NCI-H1105 (cell line): ENCODE measurements at places on chromosomes 7 and 10.

DNA sequence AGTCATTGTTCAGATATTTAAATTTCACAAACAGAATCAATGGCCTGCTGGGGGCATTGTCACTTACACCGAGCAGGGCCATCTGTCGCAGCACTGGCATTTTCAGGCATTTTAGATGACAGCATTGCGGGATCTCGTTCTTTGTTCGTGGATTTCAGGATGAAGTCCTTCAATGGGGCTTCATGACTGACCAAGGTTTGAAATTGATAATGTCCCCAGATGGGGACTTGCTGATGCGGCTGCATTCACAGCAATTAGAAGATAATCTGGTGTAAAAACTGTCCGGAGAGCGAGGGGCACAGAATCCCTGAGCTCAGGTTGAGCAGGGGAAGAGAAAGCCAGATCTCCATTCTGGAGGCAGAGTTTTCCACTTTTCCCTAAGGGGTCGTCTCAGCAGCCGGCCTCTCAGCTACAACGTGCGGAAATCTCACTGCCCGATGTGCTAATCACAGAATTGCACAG lies 1.9 kb upstream of the C7orf33 start:
- DNase-seq = no peak

- DNase-seq = no peak
Measured at GRCh38 chr7:149317986-149318672, 56.1 kb downstream of the ZNF783 start.

- no peak for DNase-seq
Measured at GRCh38 chr10:129788215-129788614, 175.9 kb downstream of the EBF3 start.

DNA sequence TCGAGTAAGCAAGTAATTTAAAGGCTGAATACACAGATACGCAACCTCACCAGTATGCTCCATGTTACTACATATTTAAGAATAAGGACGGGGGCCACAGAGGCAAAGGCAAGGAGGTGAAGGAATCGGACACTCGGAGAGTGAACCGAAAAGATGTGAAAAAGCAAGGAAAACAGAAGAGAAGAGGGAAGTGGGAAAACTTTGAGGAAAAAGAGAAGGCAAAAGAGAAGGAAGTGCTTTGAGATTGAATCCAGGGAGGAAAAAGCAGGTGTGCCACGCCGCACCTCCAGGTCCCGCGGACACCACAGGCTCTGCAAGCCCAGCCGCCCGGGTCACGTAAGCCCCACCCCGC lies 367 bp upstream of the AVL9 start:
- no peak for DNase-seq

DNA sequence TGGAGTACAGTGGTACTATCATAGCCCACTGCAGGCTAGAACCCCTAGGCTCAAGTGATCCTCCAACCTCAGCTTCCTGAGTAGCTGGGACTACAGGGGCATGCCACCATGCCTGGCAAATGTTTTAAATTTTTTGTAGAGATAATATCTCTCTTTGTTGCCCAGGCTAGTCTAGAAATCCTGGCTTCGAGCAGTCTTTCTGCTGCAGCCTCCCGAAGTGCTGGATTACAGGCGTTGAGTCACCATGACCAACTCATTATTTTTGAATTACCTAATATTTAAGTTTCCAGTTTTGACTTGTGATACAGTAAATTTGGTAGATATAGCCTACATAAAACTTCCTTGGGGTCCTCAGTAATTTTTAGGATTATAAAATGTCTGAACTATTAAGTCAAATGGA lies 74.1 kb downstream of the RUNDC3B start:
- DNase-seq = no peak

GRCh38 chr7:41809529-41809939 lies 106.6 kb upstream of the INHBA start:
- no peak for DNase-seq

DNA sequence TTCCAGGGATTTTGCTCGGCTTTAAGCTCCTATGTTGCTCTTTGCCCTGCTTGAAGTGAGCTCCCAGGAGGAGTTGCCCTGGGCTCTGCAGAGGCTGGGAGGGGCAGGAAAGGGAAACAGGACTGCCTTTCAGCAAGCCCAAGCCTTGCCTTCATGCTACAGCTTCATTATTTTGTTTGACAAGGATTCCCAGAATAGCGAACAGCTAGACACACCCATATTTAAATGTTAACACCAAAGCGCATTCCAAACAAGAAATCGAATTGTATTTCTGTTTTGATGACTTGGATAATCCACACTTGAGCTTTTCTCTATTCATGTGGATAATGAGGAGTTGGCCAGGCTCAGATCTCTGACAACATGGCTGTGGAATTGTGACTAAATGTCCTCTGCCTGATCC lies 6.3 kb downstream of the KIAA1217 start:
- DNase-seq = no peak

DNA sequence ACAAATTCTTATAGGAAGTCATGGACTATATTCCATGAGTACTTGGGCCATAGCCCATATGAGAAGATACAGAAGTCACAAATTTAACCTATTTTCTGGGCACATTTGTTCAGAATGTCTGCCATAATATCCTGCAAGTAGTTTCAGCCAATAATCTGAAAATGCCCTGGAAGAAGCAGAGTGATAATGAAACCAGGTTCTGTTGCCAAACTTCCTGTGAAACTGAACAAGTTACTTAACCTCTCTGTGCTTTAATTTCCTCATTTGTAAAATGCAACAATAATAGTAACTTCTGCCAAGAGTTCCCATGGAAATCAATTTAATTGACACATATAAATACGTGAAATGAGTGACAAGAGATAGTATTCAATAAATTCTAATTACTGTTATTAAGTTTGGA lies 88.8 kb downstream of the SEMA3C start:
- no peak for DNase-seq

DNA sequence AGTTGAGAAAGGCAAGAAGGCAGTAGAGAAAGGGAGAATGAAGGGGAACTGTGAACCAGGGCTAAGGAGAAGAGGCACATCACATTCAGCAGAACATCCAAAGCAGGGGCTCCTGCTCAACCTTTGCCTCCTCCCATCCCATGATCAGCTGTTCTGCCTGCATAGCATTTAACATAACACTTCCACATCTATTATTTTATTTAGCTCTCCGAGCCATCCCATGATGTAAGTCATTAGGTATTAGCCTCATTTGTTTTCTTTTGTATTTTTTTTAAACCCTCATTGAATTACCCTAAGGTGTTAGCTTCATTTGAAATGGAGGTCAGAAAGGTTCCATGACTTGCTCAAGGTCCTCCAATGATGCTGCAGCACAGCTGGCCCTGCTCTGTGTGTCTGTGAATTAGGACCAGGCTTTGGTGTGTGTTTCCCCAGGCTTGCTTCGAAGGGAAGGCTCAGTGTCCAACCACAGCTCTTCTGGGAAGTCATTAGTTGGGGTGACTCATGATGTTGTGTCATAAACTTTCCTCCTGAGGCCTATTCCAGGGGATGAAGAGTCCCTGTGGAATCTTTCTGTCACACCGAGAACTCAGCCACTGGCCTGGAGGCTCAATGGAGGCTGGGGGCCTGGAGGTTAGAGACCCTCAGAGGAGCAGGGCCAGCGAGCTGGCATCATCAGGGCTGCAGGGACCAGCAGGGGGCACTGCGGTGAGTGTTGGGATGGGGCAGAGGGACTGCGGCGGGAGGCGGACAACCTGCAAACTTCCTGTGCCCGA lies 16.5 kb downstream of the NPFFR1 start:
- DNase-seq = no peak

GRCh38 chr10:43138757-43139241 lies 554 bp downstream of the CSGALNACT2 start:
- no peak for DNase-seq

- no peak for DNase-seq
Measured at GRCh38 chr10:68462536-68462935, 9.2 kb downstream of the DNA2 start.

DNA sequence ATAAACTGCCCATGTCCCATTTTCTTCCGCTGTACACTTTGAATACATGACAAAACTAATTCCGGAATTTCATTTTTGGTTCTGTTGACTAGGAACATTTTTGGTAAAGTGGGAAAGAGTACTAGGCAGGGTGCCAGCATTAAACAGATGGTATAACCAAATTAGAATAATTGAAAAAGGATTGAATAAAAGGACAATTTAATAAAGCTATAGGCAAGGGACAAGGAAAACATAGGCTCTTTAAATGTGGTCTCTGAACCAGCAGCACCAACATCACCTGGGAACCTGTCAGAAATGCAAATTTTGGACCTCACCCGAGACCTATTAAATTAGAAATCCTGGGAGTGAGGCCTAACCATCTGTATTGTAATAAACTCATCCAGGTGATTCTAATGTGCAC lies 376.9 kb downstream of the LRRTM3 start:
- no peak for DNase-seq

DNA sequence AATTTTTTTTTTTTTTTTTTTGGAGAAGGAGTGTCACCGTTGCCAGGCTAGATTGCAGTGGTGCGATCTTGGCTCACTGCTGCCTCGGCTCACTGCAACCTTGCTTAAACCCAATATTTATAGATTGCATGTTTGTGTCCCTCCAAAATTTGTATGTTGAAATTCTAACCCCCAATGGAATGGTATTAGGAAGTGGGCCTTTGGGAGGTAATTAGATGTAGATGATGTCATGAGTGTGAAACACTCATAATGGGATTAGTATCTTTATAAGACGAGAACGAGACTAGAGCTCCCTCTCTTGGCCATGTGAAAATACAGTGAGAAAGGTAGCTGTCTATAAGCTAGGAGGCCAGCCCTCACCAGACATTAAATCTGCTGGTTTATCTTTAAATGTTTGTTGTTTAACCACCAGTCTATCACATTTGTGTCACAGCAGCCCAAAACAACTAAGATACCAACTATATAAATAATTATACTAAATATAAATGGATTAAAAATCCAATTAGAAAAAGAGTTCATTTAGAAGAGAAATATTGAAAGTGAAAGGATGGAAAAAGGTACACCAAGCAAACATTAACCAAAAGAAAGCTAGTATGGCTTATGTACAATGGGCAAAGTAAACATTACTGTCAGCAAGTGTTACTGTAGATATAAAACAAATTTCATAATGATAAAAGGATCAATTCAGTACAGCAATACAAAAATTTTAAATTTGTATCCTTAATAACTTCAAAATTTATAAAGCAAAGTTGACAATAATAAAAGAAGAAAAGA lies 9.3 kb downstream of the TCAF1 start:
- no peak for DNase-seq

DNA sequence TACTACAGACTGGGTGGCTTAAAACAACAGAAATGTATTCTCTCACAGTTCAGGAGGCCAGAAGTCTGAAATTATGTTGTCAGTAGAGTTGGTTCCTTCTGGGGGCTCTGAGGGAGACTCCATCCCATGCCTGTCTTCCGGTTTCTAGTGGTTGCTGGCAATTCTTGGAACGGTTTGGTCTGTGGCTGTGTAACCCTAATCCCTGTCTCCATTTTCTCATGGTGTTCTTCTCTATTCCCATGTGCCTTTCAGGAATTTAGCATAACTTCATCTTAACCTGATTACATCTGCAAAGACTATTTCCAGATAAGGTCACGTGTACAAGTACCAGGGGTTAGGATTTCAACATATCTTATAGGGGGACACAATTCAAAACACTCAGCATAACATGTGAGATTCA lies 73.2 kb downstream of the FAM241B start:
- DNase-seq = no peak

- no peak for DNase-seq
Measured at GRCh38 chr7:1812509-1813393, 142.7 kb downstream of the ELFN1 start.

DNA sequence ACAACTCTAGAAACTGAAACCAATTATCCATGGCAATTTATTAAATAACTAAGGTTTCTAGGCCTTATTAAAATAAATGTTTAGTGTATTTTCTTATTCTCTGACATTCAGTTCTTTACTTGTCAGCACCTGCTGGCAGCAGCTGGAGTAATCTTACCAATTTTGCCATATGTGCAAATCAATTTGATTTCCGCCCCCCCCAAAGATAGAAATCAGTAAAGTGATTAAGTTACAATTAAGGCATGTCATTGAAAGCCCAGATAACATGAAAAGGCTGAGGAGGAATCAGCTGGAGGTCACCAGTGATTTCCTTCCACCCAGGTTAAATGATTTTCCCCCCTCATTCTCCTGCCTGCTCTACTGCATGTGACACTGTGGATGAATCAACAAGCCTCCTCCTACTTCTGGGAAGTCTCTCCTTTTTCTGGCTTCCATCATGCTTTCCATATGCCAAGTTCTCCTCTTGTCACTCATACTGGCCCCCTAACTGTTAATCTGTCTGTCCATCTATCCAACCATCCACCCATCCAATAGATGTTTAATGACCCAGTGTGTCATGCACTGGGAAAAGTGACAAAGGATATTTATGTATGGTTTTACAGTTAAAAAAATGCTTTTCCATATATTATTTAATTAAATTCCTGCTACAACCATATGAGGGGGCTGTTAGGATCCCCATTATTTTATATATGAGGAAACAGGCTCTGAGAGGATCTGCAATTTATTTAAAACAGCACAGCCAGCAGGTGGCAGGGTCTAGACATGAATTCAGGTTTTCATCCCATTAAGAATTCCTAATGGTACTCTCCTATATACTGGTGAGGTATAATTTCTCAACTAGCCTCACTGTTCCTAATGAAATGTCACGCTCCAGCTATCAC lies 116.5 kb downstream of the ATXN7L1 start:
- peak; percentile 40 for DNase-seq

DNA sequence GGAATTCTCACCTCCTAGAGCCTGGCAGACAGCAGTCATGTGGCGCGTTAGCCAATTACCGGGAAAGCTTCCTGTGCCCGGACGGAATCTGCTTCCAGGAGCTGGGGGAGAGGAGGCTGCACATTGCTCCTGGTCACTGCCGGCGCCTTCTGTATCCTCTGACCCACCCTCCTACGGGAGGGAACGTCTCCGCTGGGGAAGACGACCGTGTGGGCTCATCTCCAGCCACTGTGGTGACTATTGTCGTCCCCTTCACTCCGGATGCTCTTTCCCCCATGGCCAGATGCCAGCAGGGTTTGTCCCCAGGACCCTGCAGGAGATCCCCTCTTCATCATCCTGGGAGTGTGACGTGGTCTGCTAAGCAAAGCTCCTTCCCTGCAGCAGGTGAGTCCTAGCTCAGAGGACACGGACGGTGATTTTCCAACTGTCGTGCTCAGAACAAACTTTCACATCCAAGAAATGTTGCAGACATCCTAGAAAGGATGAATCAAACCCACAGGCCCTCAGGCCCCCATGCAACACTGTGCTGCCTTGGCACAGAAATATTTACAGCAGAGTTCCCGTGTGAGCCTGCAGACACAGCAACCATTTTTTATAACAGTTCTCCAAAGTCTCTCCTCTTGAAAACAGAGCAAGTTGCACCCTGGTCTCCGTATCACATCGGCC lies 29.6 kb upstream of the FAM20C start:
- no peak for DNase-seq
